ENCODE measurements at places on chromosomes 12 and 14.

DNA sequence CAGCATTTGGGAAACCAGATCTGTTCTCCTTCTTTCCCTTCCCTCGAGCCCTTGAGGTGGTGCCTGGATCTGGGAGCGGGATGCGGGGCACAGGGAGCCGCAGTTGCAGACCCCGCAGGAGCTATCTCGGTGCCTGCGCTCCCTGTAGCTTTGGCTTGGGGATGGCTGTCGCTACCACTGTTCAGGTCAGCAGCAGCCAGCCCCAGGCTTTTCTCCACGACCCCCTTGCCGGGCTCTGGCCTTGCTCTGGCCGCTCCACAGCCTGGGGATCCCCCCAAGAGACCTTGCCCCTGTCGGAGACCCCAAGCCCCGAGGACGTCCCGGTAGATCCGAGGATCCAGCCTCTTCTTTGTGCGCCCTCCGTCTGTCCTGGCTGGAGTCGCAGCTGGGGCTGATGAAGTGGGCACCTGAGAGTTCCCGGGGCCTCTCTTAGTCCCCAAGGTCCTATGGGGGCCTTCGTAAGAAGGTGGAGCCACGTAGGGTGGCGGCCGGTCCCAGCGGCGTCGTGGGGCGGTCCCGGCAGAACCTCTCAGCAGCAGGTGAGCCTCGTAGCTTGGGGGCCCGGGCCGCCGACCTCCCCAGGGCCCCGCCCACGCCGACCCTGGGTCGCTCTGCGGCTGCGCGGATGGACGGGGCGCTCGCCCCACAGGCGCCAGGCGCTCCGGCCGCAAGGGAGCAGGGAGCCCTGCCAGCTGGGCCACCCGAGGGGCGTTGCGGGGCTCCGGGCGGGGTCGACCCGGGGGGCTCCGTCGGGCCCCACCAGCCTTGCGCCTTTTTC is 1.3 kb downstream of the DDN start:
- DNase-seq = no peak

DNA sequence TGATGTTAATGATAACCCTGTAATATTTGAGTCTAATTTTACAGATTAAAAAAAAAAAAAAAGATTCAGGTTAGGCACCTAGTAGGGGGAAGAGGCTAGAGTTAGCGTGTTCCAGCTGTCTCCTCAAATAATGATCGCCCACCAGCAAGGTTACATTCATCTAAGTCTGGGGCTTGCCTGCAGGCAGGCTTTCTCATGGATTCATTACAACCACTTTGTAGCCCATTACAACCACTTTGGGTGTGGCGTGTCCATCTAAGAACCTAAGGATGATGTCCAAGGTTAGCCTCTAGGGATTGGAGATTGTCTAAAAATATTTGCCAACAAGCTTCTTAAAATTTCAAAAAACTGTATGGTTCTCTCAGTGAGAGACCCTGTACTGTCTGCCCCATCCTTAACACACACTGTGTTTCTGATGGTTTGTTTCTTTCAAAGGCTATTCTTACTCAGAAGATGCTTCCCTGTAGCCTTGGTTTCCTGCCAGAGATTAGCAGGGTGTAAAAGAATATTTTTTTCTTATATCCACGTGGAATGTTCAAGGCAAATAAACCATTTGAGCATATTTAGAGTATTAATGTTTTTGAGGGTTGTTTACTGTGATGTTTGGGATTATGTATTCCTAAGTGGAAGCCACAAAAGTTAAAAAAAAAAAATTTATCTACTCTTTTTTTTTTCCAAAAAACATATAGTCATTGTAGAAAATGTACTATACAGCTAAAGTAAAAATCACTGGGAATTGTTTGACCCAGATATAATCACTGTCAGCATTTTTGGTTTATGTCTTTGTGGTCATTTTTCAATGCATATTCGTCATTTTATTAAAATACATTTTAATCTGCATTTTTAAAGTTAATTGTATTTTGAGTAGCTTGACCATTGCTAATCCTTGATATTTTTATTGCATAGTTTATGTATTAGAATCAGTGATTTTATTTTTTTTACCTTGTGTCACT is 1.7 kb downstream of the DYNC1H1 start:
- DNase-seq = no peak

DNA sequence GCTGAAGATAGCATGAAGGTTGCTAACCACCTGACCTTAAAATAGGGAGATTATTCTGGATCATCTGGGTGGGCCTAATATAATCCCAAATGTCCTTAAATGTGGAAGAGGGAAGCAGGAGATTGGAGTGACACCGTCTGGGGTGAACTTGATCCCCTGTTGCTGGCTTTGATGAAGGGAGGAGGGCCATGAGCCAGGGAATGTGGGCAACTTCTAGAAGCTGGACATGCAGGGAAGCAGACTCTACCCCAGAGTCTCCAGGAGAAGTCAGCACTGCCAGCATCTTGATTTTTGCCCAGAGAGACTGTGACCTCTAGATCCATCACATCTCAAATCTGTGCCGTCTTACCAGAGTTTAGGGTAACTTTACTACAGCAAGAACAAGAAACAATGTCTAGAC is 9.2 kb upstream of the KRT5 start:
- DNase-seq = no peak

GRCh38 chr14:31270196-31270772 is 62.7 kb upstream of the HECTD1 start:
- DNase-seq = no peak
